ENCODE measurements at places on chromosomes 1 and 21.

- DNase-seq: no peak
These were observed 70.0 kb upstream of the AJAP1 start for GRCh38 chr1:4584449-4584848.

- no peak for DNase-seq
These were observed 162.7 kb downstream of the ST6GALNAC3 start for GRCh38 chr1:76237211-76237610.

DNA sequence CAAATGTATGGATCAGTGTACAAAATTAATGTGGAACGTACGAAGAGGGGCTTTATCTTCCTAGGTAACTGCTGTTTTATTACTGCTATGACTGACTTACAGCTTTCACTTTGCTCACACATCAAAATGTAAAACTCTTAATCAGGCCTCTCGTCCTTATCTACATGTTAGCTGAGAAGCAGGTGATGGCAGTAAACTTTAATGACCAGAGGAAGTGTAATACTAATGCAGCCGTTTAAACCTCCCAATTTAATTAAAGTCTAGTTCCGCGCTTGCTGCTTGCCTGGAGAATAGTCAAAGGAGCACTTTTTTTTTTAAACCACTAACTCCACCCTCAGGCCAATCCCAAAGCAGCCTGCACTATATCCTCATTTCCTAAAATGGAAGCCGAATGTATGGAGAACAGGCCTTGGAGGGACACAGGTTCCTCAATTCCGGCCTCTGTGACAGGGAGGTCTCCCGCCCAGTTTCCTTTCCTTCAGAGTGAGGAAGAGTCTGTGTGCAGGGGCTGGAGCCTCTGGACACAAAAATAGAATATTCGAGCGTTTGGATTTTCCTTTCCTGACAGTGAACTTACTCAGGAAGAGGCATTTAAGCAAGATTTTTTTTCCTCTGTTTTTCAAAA lies 36.7 kb upstream of the RASAL2 start:
- DNase-seq: no peak

DNA sequence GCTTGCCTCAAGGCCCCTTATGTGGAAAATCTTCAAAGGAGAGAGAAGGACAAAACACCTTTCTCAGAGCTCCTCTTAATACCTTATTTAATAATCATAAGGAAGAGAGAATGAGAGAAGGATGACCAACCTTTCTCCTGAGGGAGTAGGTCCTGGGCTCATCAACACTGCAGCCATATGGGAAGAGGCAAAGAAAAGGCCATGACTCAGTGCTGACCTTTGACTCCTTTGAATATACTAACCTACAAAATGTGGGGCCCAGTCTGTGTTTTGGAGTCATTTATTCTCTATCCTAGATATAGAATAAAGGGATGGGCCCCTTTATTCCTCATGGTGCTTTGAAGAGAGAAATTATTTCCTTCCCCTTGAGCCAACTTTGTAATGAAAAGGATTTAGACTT lies 38.3 kb downstream of the CAMSAP2 start:
- DNase-seq: no peak

GRCh38 chr1:151458802-151459330 lies 428 bp downstream of the POGZ start:
- no peak for DNase-seq

Data from activated CD4-positive, alpha-beta T cell treated with anti-CD3 and anti-CD28 coated beads for 24 hours (primary cell).